Stimulated activated CD8-positive, alpha-beta memory T cell treated with anti-CD3 and anti-CD28 coated beads, Interleukin-2, amount 100 ng/mL, for 1 hour (primary cell): ENCODE measurements at places on chromosomes 4 and X.

DNA sequence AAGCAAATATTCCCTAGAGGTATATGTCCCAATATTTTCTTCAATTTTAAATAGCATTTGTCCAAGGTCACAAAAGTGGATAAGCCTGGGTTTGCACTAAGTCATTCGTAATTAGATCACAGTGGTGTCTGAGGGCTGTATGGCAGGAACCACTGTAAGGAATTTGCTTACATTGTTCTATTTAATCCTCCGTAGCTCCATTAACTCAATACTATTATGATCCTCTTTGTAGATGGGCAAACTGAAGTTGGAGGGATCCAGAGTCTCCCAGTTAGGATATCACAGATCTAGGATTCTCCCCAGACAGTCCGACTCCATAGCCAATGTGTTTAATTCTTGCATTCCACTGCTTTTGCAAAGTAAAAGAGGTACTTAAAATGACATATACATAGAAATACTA lies 242.7 kb upstream of the DCAF8L1 start:
- no peak for DNase-seq

GRCh38 chrX:87518504-87518903 lies 902 bp downstream of the KLHL4 start:
- DNase-seq = no peak

DNA sequence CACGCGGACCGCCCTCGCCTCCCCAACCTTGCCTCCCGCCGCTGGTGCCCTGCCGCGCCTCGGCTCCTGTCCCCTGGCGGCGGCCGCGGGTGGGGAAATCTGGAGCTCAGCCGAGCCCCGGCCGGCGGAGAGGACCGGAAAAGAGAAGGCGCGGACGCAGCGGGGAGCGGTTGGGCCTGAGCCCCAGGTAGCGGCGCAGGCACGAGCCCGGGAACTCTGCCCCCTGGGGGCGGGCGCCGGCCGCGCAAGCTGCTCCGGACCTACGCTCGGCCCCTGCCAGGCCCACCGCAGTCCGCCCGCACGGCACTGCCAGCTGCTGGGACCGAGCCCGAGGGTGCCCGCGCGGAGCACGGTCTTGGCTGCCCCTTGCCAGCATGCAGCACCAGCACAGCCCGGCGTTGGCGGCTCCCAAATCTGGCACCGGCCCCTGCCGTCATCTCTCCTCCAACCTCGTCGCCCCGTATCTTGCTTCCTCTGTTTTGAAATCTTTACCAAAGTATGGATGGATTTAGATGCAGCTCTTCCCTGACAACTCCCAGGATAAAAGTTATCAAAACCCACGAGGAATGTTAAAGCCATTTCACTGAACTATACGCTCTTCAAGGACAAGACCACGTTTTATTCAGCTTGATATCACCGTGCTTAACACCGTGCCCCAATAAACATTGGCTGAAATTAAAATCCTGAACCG lies at the start of gene PRSS12:
Gene PRSS12 (minus strand): TSS at position 161 of the 691 bp plus-strand sequence. CDS start 283 bp downstream, outside the sequence.
- DNase-seq = peak; percentile 4

- no peak for DNase-seq
These were observed 106.0 kb upstream of the NKX1-1 start for GRCh38 chr4:1512051-1512737.

DNA sequence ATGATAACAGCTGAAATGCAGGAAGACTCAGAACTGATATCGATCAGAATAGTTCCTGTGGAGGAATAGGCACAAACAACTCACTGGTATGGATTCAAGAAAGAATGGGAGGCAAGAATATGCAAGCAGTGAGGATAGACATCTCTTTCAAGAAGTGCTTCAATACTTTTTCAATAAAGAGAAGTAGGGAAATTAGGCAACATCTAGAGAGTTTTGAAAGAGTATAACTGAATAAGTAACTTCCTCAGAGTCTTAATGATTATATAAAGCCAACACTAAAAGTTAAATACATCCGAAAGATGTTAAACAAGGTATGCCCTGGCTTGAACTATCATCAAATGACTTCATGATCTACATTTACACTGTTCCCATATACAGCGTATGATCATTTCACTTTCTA lies 1443.0 kb downstream of the PCDH7 start:
- DNase-seq = no peak

- DNase-seq = no peak
These were observed 39.6 kb downstream of the SOWAHB start for GRCh38 chr4:76858319-76858718.

DNA sequence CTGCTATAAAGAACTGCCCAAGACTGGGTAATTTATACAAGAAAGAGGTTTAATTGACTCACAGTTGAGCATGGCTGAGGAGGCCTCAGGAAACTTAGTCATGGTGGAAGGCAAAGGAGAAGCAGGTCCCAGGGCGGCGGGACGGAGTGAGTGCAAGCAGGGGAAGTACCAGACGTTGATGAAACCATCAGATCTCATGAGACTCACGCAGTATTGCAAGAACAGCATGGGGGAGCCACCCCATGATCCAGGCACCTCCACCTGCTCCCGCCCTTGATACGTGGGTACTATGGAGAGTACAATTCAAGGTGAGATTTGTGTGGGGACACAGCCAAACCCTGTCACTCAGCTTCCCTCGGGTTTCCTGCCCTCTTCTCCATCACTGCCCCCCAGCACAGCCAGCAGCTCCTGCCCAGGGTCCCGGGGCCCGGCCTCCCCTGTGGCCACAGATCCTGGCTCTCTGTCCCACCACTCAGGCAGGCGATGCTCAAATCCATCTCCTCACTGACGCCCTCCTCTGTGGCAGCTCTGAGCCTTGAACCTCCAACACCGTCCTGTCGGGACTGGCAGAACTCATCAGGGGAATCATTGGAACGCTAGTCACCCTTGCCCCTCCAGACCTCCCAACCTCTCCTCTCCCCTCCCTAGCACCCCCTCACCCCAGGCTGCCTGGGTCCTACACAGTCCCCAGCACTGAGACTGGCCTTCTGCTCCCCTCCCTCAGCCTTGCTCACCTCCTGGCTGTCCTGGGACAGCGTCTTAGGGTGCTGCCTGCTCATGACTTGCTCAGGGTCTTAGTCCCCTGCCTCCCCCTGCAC lies 37.6 kb downstream of the FGFRL1 start:
- no peak for DNase-seq

DNA sequence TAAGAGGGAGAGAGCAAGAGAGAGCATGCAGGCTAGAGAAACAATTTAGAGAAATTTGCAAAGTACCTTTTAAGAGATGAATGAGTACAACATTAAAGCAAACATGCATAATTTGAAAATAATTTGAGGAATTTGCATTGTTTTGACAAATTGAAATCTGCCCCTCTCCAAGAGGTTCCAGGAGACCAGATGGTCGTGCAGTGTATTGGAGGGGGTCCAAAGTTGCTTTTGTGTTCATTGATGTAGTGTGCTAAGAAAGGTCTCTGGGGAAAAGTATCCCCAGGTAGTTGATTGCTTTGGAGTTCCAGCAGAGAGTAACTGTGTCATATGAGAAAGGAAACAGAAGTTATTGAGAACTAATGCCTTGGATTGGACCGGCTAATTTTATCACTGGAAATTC lies 635.0 kb upstream of the TENM3 start:
- no peak for DNase-seq

- no peak for DNase-seq
These were observed 118.4 kb downstream of the KLHL13 start for GRCh38 chrX:117998171-117998570.

DNA sequence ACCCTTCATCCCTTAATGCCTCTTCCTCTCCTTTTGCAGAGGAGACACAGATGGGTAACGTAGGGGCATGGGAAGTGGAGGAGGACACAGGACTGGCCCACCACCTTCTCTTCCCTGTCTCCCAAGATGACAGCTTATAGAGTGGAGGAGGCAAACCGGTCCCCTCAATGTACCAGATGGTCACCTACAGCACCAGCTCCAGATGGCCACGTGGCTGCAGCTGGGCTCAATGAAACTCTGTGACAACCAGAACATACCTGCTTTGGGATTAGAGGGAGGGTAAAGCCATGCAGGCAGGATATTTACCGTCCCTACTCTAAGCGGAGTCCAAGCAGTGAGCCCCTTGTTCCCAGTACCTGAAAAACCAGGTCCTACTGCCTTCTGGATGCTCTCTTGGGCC lies 7.5 kb upstream of the KLHL15 start:
- no peak for DNase-seq
